Stimulated activated CD4-positive, alpha-beta T cell treated with anti-CD3 and anti-CD28 coated beads, Interleukin-4, amount 100 ng/mL, for 1 hour (primary cell): ENCODE measurements at places on chromosomes 5 and 9.
A peak's percentile ranks its signal among the peaks of the same experiment; 100 is the strongest.

GRCh38 chr5:82413302-82414040 is 135.3 kb upstream of the RPS23 start:
- DNase-seq = no peak

DNA sequence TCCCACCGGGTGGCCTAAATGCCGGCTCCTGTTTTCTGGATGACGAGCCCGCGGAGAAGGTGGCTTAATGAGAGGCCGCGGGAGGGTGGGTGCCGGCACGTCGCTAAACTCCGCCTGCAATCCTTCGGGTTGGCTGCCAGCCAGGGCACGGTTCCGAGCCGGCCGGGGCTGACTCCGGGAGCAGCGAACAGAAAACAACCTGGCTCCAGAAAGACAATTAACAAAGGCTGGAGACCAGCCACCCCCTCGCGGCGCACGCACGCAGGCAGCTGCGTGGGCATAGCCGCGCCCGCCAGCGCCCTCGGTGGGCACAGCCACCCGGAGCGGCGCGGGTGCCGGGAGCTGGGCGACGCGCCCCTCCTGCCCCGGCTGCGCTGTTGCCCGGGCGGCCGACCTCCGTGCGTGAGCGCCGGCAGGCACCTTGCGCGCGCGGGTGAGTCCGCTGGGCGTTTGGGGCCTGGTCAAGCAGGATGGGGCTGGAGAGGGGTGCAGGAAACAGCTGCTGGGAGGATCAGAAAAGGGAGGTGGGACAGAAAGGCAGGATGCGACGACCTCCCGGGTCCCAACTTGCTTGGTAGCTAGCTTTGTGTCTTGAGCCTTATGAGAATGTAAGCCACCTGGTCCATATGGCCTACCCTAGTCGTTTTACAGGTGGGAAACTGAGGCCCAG is at the start of gene ARHGEF37:
TSS of gene ARHGEF37 (plus strand) at position 307 of the 670 bp plus-strand sequence. CDS start 16,272 bp downstream, outside the sequence.
- peak; percentile 59 for DNase-seq

- DNase-seq = no peak
Observed at GRCh38 chr9:72882117-72882775, 70.6 kb downstream of the ALDH1A1 start.

GRCh38 chr9:36194326-36195000 is 3.7 kb downstream of the CLTA start:
- no peak for DNase-seq

- no peak for DNase-seq
Observed at GRCh38 chr5:107512029-107512428, 158.7 kb downstream of the EFNA5 start.

DNA sequence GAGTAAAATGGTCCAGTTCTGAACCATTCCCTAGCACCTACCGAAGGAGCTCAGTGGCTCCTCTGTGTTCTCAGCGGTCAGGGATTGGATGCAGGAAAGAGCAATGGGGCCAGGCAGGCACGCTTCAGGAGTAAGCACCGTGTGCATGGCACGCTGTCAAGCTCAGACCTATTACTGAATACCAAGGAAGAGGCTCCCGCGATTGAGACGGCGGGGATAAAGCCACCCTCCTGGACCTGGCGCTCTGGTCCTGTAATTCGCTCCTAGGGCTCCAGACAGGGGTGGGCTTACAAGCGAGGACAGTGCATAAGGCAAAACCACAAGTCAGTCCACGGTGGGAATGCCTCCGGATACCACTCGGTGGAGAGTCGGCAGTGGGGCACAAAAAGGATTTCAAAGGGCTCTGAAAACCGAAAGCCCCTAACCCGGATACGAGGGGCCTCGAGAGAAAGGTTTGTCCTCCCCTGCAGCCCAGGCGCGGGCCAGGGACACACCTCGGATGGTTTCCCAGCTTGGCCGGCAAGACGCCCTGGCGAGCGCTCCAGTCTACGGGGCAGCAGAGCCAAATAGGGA is 988 bp downstream of the OXCT1 start:
- no peak for DNase-seq

DNA sequence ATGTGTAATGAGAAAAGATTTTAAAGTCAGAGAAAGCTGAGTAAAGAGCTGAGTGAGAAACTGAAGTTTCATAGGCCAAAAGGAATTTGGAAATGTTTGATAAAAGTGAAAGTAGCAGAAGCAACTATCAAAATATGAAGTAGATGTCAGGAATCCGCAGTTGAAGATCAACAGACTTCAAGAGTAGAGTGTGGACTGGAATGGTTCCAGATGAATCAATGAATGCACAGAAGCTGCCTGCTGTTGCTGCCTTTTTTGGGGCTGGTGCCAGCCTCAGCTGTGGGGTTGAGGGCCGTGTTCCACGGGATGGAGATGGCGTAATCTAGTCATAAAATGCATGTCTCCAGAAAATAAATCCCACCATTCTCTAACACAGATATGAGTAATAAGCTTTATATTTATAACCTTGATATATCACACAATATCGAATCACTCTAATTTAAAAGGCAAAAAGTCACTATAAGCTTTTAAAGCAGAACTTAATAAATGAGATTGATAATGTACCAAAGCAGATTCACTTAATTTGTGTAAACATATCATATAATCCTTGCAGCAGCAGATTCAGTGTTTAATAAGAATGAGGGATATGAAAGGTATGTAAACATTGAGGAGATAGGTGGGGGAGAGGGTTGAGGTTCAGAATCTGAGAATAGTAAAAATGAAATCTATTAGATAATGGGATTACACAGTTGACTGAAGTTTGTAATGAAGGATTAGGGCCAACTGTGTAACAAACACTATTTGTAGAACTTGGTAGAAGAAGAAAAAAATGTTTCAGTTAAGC is 652.3 kb upstream of the FTMT start:
- no peak for DNase-seq

- DNase-seq = no peak
Observed at GRCh38 chr5:20683241-20683940, 695.4 kb upstream of the CDH18 start.

GRCh38 chr5:103424453-103425205 is 138.0 kb downstream of the NUDT12 start:
- no peak for DNase-seq

GRCh38 chr5:14869668-14870164 is 1.9 kb downstream of the ANKH start:
- DNase-seq = peak; percentile 18

- no peak for DNase-seq
Observed at GRCh38 chr9:32941701-32942100, 59.7 kb downstream of the APTX start.

GRCh38 chr9:98147582-98147981 is 28.6 kb upstream of the TRIM14 start:
- no peak for DNase-seq

DNA sequence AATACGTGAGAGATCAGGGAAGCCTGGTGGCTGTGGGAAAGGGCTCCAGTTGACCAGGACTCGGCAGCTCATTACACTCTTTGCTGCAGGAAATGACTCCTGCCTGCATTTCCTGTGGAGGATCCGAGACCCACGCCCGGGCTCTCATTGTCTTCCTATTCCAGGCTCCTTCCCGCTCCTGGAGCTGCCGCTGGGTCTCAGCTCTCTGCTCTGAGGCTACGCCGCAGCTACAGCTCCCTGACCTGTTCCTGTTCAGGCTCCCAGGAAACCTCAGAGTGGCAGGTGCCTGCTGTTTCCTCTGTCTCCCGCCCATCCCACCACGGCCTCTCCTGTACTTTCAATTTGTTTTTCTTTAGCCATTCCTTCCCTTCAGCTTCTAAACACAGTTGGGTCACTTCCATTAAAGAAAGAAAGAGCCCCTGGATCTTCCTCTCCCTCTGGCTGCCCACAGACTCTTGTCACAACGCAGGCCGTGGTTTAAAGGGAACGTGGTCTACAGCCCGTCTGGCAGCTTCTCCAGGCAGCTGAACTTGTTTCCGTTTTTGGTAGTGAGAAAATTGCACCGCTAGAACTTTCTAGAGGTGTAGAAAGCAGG is 71.5 kb downstream of the IL6ST start:
- DNase-seq = no peak

GRCh38 chr5:66661149-66661548 is 65.0 kb downstream of the MAST4 start:
- DNase-seq = no peak

- no peak for DNase-seq
Observed at GRCh38 chr5:90878081-90878480, 319.5 kb downstream of the ADGRV1 start.

DNA sequence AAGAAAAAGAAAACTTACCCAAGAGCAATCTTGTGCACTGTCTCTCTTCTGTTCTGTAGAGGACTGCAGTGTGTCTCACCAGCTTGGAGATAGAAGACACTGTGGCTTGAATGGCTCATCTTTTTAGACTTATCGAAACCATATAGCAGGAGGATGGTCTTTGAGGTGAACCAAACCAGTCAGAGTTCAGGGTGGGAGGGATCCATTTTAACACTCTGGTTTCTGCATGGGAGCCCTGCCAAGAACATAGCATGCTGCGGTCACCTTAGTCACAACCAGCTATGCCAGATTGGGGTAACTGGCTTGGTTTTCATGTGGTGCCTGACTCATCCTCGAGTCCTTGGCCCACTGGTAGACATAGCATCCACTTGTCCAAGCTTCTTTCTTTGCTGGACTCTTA is 135.1 kb downstream of the PAPPA start:
- DNase-seq = no peak

DNA sequence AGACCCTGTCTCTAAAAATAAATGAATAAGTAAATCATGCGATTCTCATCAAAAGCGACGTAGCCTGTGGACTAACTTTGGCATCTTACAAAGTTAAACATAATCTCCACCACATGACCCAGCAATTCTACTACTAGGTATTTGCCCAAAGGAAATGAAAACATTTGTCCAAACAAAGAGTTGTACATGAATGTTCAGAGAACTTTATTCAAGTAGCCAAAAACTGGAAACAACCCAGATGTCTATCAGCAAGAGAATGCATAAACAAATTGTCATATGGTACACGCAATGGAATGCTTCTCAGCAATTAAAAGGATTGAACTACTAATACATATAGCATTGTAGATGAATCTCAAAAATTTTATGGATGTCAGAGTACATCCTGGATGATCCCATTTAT is 82.6 kb downstream of the ADRB2 start:
- no peak for DNase-seq

DNA sequence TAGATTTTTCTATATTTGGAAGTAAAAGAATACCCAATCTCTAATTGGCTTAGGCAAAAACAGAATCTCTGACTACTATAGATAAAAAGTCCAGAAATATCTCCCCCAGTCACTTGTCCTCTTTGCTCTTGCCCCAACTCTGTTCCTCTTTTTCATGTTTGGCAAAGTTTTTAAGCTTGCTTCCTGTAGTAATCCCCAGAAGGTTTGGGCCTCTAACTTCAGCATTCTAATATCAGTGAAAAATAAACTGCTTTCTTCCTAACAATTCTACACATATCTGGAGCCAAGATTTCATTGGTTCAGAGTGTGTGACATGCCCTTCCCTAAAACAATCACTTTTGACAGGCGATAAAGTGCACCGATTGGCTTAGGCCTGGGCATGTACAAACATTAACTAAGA is 1680.3 kb downstream of the MAT2B start:
- DNase-seq = no peak

GRCh38 chr5:164377746-164378145 is 872.3 kb downstream of the MAT2B start:
- DNase-seq = no peak

GRCh38 chr5:118565335-118565971 is 422.9 kb downstream of the DTWD2 start:
- DNase-seq = no peak
